ENCODE measurements at places on chromosomes 12 and 14. TPM values are rescaled to one million over a fixed set of nuclear protein-coding genes. Genes with fewer than 3 reads are reported as not detected.

Gene FERMT2
- total RNA-seq, result 167 TPM

Gene HVCN1
- 15.6 TPM for total RNA-seq

Gene FAM90A1
- not detected for total RNA-seq

Gene FGD4
- 43.1 TPM for total RNA-seq

DNA sequence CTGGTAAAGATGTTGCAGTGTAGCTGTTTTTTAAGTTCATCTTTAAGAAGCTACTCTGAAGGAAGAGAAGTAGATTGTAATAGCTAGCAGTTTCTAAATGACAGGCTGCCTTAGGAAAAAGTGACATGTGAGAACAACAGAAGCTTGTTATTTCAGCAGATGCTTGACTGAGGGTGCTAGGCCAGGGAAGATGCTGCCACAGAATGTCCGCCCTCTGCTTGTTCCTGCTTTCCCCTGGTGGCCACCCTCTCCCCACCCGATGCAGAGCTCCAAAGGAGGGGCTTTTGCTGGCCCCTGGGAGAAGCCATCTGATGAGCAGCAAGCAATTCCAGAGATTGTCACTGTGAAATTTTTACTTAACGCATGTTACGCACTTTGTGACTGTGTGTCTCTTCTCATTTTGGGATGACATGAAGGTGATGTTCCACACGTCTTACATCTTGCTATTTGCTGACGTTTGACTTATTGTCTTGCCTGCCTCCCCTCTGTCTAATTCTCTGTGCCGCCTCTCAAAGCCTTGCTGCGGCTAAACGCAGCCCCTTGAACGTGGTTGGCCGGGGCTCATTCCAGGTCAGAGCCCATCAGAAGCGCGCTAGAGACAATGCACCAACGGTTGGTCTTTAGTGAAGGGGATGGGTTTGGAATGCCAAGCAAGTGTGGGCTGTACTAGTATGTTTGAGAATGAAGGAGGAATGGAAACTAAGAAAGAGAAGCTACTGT lies 44.8 kb downstream of the WDR20 start:
- DNase-seq, result no peak

GRCh38 chr12:57735198-57735855 lies 3.2 kb downstream of the AGAP2 start:
- no peak for DNase-seq

DNA sequence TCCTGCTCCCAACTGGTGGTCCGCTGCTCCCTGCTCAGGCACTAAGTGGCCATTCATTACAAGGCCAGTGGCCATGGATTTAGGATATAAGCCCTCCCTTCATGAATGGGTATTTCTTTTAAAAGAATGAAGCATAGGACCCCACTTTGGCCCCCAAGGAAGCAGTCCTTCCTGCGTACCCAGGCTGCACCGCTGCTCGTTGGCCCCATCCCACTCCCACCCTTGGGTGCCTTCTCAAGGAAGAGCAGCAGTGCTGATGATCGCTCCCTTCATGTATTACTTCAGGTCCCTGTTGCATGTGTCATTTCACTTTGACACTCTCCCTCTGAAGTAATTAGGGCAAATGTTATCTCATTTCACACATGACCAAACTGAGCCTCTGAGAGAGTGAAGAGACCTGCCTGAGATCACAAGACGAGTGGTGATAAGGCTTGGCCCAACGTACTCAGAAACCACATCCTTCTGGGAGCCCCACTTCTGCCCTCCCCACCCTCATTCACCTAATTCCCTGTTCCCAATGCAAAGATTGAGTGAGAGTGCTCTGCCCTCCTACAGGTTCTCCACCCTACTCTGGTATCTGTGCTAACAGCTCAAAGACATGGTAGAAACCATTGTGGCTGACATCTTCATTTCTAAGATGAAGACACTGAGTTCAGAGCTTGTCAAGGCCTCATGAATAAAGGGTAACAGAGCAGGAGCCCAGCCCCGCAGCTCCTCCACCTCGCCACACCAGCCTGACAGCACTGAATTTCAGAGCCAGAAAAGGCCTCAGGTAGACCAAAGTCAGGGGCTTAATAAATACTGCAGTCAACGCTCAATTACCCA lies 10.3 kb upstream of the KRT2 start:
- DNase-seq, result no peak

DNA sequence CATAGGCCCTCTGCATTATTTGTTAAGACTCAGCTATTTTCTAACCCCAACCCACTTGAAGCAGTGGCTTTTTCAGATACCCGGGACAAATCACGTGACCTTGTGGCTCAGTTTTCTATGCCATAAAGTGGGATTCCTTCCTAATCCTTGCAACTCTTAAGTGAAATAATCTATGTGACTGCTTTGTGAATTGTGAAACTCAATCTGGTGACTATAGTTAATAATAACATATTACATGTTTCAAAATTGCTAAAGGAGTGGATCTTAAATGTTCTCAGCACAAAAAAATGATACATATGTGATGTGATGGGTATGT lies 17.3 kb downstream of the EML1 start:
- DNase-seq, result no peak

GRCh38 chr12:24200010-24200409 lies 250.5 kb upstream of the SOX5 start:
- no peak for DNase-seq

DNA sequence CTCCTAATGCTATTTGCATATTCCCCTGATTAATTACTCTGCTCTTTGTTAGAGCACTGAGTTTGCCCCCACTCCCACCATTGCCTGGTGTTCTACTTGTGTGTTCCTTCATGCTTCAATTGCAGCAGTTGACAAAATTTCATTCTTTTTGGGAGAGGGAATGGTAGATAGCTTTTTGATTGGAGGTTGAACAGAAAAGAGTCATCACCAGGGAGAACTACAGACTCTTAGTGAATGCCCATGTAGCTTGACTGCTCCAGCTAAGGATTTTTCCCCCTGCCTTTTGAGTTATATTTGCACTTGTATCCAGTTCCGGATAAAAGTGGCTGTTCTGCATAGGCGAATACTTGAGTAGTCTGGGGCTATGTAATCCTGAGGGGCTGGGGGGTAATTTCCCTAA lies 183.9 kb downstream of the ETNK1 start:
- no peak for DNase-seq

- DNase-seq, result no peak
Measured at GRCh38 chr12:65825183-65825506, 862 bp downstream of the HMGA2 start.

GRCh38 chr14:20482382-20482781 lies 13.2 kb downstream of the PNP start:
- no peak for DNase-seq

DNA sequence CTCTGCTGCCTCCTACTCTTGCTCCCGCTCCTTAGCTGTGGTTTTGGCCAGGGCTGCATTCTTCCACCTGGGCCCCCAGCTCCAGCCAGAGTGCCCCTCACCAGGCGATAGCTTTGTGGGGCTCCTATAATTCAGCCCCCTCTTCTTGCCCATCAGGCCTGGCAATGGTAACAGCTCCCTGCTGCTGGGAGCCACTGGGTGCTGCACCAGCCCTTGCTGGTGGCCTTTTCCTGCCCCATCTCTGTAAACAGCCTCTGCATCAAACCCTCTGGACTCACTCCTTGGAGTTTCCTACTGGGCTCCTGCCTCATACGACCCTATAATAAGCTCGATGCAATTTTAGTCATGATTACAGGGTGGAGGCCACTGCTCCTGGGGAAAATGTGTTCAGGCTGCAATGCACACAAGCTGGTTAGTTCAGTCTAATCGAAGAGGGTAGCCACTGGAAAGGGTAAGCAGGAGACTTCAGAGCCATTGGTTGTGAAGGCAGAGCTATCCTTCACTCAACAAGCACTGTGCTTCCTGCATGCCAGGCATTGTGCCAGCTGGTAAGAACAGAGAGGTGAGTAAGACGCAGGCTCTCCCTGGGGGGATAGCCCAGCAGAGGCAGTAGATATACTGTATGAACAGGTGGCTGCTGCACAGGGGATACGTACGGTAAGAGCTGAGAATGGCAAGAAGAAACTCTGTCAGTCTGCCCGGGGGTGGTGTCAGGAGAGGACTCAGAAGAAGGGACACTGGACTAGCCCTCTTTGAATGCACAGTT lies 24.7 kb downstream of the CLMN start:
- no peak for DNase-seq

DNA sequence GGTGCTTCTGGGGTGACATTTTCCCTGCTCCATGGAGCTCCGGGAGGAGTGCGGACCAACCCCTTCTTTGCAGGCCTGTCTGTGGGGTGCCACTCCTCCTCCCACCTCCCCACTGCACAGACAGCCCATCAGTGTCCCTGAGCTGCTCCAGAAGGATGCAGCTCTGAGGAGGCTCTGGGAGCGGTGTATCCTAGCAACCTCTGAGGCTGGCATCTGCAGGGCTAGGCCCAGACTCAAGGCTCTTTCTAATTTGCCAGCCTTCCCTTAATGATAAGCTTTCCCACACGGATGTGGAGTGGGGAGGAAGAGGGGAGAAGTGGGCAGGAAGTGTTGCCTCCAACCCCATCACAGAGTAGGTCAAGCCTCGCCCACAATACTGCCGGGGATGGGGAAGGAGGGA lies 59.7 kb downstream of the CALM1 start:
- DNase-seq, result no peak

- no peak for DNase-seq
Measured at GRCh38 chr12:27651201-27651600, 45.0 kb upstream of the REP15 start.

DNA sequence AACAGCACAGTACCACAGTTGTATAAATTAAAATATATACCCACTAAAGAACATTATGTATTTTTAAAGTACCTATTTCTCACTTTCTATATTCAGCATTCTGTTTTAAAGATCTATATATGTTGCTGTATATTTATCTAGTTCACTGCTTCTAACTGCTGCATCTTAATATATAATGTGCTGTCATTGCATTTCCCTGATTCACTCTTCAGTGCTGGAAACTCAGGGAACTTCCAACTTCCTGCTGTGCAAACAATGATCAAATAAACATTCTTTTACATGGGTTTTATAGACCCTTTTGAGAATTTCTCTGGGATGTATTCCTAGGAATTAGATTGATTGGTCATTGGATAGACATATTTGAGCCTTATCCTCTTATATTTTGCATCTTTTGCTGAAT lies 379.1 kb downstream of the APAF1 start:
- DNase-seq, result no peak

- no peak for DNase-seq
Measured at GRCh38 chr14:23185063-23185462, 1.6 kb upstream of the SLC7A8 start.

DNA sequence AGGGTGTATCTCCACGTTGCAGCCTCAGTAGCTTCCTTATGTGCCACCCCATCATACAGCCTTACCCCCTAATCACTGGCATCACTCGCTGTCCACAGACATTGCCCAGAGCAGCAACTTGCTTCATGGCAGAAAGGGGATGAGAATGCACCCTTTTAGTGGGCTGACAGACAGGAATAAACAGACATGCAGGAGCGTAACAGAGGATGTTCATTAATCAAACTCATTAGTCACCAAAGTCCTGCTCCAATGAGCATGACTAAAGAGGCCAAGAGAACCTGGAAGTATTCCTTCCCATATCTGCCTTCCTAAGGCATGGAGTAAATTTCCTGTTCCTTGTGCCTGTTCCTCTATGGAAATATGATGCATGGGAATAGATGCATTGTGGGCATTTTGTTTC lies 197.0 kb downstream of the PHLDA1 start:
- no peak for DNase-seq

Data from omental fat pad (tissue), 4 donors.